CD4-positive, alpha-beta T cell treated with Interleukin-21 for 1 hour (primary cell): ENCODE measurements at places on chromosomes 5 and 9.

GRCh38 chr5:132394667-132395259, 25.3 kb downstream of the SLC22A5 start:
- DNase-seq, result no peak

DNA sequence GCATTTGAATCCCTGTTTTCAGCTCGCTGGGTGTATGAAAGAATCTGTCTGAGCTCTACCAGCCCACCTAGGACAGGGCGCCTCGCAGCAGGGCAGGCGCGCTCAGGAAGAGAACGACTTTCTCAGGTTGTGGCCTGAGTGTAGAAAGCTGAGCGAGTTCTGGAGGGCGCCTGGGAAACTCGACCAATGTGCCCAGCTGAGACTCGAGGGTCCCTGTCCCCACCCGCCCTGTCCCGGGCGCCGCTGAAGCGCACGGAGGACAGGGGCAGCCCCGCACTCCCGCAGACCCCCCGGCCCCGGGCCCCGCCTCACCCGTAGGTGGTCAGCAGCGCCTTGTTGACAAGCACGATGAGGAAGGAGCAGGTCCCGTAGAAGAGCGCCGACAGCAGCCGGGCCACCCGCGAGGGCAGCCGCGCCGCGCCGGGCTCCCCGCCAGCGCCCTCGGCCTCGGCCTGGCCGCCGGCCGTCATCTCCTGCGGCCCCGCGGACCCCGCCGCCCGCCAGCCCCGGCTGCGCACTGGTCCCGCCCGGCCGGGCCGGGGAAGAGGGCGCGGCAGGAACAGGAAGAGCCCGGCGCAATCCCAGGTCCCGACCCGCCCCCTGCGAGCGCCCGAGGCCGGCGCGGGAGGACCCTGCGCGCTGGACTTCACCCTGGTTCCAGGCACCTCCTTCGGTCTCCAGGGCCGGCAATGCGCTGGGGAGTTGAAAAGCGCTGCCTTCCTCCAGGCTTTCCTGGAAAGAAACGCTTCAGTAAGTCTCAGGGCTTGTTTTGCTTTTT, at the start of gene SLC35D2:
Gene SLC35D2, minus strand, starts transcription at position 547 of the 778 bp plus-strand sequence. Its CDS starts 77 bp downstream, at position 470.
- DNase-seq, result peak; percentile 21

- no peak for DNase-seq
Observed at GRCh38 chr5:172414531-172415361, 39.6 kb downstream of the SH3PXD2B start.

- no peak for DNase-seq
Observed at GRCh38 chr5:170599756-170600155, 95.9 kb downstream of the KCNIP1 start.

DNA sequence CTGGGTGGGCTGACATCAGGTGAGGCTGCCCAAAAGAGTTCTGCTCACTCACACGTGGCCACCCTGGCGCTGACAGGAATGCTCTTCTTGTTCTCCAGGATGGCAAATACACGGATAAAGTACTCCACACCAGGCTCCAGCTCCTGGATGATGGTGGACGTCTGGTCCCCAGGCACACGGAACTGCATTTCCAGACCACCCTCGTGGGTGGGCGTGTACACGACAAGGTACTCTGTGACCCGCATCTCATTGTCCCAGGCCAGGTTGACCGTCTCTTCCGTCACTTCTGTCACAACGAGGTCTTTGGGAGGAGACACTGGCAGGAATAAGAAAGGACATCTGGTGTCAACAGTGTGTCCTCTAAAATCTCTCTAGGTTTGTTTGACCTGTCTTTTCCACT, 33.8 kb downstream of the TNC start:
- DNase-seq, result no peak

GRCh38 chr5:63697811-63698210, 264.4 kb downstream of the HTR1A start:
- no peak for DNase-seq

- DNase-seq, result no peak
Observed at GRCh38 chr9:131048820-131049219, 39.8 kb downstream of the LAMC3 start.

- no peak for DNase-seq
Observed at GRCh38 chr5:89443508-89443907, 560.5 kb upstream of the MEF2C start.

- DNase-seq, result no peak
Observed at GRCh38 chr9:93895535-93895934, 59.6 kb downstream of the BARX1 start.

GRCh38 chr9:136538599-136539426, 7.0 kb downstream of the NOTCH1 start:
- peak; percentile 78 for DNase-seq

- no peak for DNase-seq
Observed at GRCh38 chr9:87007711-87008366, 60.5 kb upstream of the GAS1 start.

DNA sequence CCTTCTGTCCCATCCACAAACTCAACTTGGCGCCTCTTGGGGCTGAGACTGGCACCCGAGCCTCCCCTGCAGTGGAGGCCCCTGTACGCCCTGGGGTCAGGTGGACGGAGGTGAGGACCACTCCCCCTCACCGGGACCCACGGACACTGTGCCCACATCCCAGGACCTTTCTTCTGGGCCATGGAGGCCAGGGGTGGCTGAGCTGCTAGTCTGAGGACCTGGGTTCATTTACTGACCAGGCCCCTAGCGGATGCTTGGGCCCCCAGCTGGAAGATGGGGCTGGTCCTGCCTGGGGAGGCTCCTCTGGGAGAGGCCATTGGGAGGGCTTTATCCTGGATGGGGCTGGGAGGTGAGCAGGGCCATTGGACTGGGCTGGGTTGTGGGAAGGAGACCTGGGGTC, 16.9 kb upstream of the SLC6A19 start:
- DNase-seq, result no peak

DNA sequence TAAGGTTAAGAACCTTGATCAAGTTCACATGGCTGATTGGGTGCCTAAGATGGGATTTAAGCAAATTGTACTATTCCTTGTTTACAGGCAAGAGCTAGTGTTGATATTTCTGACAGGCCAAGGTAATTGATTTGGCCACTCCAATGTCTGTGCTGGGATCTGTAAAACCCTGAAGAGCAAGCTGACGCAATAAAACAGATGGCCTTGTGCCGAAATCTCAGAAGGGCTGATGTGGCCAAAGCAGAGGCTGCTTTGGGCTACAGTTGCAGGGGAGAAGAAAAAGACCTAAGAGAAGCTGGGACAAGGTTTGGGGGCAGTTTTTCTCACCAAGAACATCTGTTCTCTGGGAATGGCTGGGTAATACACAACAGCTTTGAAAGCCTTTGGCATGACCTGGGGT, 463.2 kb upstream of the ZNF608 start:
- DNase-seq, result no peak

DNA sequence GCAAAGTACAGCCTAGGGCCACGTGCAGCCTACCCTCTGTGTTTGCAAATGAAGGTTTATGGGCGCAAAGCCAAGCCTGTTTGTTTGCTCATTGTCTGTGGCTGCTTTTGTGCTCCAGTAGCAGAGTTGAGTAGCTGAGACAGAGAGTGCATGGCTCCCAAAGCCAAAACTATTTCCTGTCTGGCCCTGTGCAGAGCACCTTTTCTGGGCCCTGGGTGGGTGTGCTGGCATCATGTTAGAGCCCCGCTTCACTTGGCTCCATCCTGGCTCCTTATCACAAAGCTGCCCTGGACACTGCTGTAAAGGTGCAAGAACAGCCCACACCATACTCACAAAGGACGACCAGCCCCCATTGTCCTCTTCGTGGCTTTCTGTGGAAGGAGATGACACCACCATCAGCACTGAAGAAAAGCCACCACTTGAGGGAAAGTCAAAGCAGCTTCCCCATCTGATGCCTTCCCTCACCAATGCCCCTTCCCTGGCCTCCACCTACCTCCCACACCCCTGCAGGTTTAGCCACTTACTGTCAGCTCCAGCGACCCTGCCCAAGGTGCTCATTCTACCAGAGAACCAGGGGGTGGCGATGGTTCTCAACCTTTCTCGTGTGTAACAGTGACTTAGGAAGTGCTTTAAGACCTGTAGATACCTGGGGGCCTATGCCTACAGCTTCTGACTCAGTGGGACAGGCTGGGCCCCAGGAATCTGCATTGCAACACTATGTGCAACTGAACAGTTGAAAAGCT, 23.4 kb downstream of the LCP2 start:
- peak; percentile 69 for DNase-seq

DNA sequence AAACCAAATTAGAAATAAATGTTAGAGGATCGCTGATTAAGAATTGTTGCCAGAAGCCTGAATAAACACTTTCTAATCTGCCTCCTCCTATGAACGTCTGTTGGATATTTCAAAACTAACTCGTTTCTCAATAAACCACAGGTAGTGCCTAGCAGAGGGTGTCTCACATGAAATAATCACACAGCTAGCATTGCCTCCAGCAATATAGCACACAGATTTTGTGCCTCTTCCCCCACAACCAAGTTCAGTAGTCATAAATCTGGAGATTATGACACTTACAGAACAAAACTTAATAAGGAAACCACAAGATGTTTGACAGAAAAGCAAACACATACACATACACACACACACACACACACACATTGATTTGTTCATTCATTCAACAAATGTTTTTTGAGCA, 173.2 kb upstream of the CDH10 start:
- DNase-seq, result no peak

GRCh38 chr9:33189331-33189791, 22.2 kb upstream of the B4GALT1 start:
- no peak for DNase-seq

- no peak for DNase-seq
Observed at GRCh38 chr5:154158379-154158737, 32.2 kb upstream of the GALNT10 start.
